Colonic mucosa (tissue), 4 donors: ENCODE measurements at places on chromosomes 4 and X. TPM values are rescaled to one million over a fixed set of nuclear protein-coding genes. Genes with fewer than 3 reads are reported as not detected.

Gene ADAMTS3
- 0.15 TPM for total RNA-seq

GRCh38 chr4:41839916-41840854 is 91.7 kb upstream of the PHOX2B start:
- H3K4me3 ChIP-seq = no peak overlapping the region
- no peaks in the 10 kb centered on the region for H3K4me1 ChIP-seq
- H3K36me3 ChIP-seq = no peaks in the 10 kb centered on the region

GRCh38 chr4:118326585-118326984 is 26.2 kb downstream of the PRSS12 start:
- H3K27ac ChIP-seq = no peak overlapping the region
- H3K4me3 ChIP-seq = no peak overlapping the region
- no peak for DNase-seq
- H3K4me1 ChIP-seq = no peaks in the 10 kb centered on the region
- no peaks in the 10 kb centered on the region for H3K36me3 ChIP-seq

Gene PASD1
- not detected for total RNA-seq

Gene GPRASP2
- total RNA-seq = 2.2 TPM

DNA sequence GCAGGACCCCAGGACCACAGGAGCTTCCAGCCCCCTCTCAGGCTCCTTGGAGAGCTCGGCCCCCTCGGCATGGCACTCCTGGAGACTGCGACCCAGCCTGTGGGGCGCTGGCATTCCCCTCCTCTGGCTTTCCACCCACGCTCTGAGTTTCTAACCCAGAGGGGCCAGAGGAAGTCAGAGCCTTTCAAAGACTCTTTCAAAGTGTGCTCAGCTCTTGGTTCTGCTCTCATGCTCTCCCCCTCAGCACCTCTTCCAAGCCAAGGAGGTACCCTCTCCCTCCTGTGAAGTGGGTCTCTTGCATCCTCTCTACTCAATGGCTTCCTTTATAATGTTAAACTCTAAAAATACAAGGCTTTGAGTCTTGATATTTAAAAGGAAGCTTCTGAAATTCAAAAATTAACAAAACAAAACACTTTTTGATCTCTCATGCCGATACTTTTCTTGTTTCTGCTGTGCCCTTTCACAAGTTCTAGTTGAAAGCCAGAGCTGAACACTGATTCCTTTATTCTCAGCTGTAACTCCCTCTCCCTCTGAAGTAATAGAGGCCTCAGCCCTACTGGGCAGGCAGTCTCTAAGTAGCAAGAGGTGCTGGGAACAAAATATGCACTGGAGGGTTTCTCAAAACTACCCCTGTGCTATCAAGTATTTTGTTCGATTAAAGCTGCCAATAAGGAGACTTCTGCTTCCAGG is 82.8 kb downstream of the NAT8L start:
- no peaks in the 10 kb centered on the region for H3K4me1 ChIP-seq
- no peak overlapping the region for H3K4me3 ChIP-seq
- no peaks in the 10 kb centered on the region for H3K36me3 ChIP-seq
- H3K27me3 ChIP-seq = no peaks in the 10 kb centered on the region
- no peak for DNase-seq
- H3K27ac ChIP-seq = no peak overlapping the region

Gene FAM9B
- not detected for total RNA-seq

Gene DUSP9
- 0.49 TPM for total RNA-seq

GRCh38 chr4:187469627-187470026 is 525.9 kb upstream of the ZFP42 start:
- DNase-seq = no peak
- H3K27ac ChIP-seq = no peak overlapping the region
- no peaks in the 10 kb centered on the region for H3K4me1 ChIP-seq
- no peaks in the 10 kb centered on the region for H3K36me3 ChIP-seq
- no peaks in the 10 kb centered on the region for H3K27me3 ChIP-seq
- no peak overlapping the region for H3K4me3 ChIP-seq

DNA sequence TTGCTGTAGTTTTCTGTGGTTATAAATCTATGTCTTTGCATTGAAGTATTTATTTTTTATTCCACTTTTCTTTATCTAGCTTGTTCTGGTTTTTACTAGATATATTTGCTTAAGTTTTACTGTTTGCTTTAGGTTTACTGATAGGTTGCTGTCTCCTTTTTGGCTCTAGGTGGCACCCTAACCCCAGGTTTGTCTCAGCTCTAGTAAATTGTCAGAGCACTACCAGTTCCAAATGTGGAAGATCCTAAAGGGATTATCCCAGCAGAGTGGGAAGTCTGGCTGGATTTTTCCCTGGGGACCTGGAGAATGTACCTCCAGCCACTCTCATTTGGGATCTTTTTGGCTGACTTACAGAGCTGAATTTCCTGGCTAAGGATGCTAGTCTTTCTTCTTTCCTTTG is 106.1 kb downstream of the PBDC1 start:
- H3K4me1 ChIP-seq = no peaks in the 10 kb centered on the region
- no peak overlapping the region for H3K27ac ChIP-seq
- no peaks in the 10 kb centered on the region for H3K27me3 ChIP-seq
- no peak overlapping the region for H3K4me3 ChIP-seq
- DNase-seq = peak; percentile 54
- H3K36me3 ChIP-seq = no peaks in the 10 kb centered on the region

GRCh38 chr4:42628740-42629139 is 28.2 kb downstream of the ATP8A1 start:
- no peaks in the 10 kb centered on the region for H3K27me3 ChIP-seq
- no peaks in the 10 kb centered on the region for H3K36me3 ChIP-seq
- peak; percentile 68 for DNase-seq
- H3K4me3 ChIP-seq = no peak overlapping the region

DNA sequence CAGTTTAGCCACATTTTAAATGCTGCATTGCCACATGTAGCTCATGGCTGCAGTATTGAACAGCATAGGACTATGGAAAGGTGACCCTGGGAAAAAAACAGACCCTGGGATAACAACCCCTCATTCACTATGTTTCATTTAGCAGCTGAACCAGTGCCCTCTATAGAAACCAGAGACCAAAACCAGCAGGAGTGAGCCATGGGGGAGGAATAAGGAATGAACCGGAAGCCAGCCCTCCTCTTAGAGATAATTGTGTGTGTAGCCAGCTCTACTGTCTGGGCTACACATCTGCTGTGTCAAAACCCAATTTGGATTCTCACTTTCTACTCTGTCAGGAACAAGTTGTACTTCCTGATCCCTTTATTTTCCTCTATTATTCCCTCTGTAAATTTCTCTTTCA is 158.5 kb upstream of the S100G start:
- H3K27ac ChIP-seq = no peak overlapping the region
- DNase-seq = no peak
- no peak overlapping the region for H3K4me3 ChIP-seq
- no peaks in the 10 kb centered on the region for H3K27me3 ChIP-seq
- H3K4me1 ChIP-seq = no peaks in the 10 kb centered on the region
- H3K36me3 ChIP-seq = no peaks in the 10 kb centered on the region

GRCh38 chrX:124931958-124932357 is 387.7 kb upstream of the TEX13C start:
- no peaks in the 10 kb centered on the region for H3K27me3 ChIP-seq
- H3K4me3 ChIP-seq = no peak overlapping the region
- no peaks in the 10 kb centered on the region for H3K36me3 ChIP-seq
- no peak overlapping the region for H3K27ac ChIP-seq

DNA sequence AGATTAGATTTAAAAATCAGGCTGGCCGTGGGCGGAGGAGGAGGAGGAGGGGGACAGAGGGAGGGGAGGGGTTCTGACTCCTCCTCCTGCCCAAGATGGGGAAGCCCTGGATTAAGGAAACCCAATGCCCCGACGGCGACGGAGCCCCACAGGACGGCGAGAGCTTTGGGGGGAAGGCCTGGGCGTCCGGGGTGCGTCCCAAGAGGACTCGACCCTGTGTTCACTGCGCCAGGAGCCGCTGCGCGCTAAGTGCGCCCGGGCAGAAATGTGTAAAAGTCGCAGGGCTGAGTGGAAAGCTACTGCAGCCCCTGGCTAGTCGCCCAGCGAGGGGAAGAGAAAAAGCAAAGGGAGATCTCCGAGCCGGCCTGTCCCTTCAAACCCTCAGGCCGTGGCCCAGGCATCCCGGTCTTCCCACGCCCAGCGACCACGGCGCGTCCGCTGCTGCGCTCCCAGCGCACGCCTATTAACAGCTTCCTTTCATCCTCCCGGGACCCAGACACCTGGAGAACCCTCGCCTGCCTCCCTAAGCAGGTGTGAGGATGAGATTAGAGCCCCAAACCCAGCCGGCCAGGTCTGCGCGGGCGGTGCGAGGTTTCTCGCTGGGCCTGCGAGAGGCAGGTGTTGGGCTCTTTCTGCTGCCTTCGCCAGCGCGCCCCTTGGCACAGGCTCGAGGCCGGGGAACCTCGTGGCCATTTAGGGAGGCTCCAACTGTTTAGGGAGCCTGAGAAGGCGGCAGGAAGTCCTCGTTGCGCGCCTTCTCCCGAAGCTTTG is 1.4 kb upstream of the RPS6KA3 start:
- H3K27ac ChIP-seq = peak overlapping the region; percentile 73
- DNase-seq = peak; percentile 51
- no peaks in the 10 kb centered on the region for H3K27me3 ChIP-seq
- H3K36me3 ChIP-seq = no peaks in the 10 kb centered on the region
- peak overlapping the region; percentile 52 for H3K4me3 ChIP-seq

DNA sequence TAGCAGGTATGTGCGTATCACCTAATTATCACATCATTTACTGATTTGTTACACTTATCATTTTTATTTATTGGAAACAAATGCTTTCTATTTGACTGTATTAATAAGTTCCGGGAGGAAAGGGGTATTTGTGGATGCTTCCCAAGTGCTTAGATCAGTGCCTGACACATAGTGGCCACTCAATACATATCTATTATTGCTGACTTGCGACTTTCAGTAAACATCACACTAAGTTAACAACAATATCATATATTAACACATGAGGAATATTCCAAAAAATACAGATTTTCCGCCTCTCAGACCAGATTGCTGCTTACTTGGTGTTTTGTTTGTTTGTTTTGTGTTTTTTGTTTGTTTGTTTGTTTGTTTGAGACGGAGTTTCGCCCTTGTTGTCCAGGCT is 52.6 kb upstream of the ZFP42 start:
- no peak for DNase-seq
- no peak overlapping the region for H3K27ac ChIP-seq
- no peaks in the 10 kb centered on the region for H3K4me1 ChIP-seq
- no peaks in the 10 kb centered on the region for H3K27me3 ChIP-seq
